Hematopoietic multipotent progenitor cell treated with erythropoietin and hydrocortisone succinate and interleukin-3 and kit ligand, for 15 days (in vitro differentiated cells): ENCODE measurements at places on chromosomes 2 and 18.

DNA sequence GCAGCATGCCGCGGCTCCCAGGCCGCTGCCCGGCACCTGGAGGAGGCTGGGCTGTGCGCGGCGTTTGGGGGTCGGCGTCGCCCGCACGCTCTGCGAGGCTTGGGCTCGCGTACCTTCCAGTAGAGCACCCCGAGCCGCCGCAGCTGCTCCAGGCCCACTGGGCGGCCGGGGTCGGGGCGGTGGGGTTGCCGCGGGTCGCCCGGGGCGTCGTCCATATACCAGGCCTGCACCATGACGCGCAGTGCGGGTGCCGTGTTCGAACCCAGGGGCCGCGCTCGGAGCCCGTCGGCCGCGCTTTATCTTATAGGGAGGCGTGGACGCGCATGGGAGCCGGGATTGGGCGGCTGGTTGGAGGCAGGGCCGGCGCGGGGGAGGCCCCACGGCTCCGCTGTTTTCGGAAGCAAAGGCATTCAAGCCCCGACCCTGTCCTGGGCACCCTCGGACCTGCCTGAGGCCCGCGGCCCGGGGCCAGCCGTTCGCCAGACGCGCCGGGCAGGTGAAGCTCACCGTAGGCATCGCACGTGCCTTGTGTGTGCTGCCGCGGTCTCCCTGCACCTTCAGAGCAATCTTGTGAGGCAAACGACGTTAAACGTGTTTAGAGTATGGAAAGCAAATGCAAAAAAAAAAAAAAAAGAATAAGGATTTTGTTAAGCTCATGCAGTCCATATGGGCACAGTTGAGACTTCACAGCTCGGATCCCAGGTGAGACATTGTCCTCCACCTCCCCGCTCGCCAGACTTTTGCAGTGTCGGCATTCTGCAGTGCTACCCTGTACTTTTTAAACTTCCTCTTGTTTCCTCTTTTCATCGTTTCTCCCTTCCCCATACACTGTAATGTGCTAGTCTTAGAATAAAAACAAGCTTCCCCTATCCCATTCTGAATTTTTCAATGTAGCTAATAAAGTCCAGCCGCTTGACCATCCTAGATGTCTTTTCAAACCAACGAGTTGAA, at the start of gene ADI1:
ADI1 (minus strand) TSS at position 277 of the 951 bp plus-strand sequence; CDS start at position 233, 44 bp downstream.
- DNase-seq, result peak; percentile 46

DNA sequence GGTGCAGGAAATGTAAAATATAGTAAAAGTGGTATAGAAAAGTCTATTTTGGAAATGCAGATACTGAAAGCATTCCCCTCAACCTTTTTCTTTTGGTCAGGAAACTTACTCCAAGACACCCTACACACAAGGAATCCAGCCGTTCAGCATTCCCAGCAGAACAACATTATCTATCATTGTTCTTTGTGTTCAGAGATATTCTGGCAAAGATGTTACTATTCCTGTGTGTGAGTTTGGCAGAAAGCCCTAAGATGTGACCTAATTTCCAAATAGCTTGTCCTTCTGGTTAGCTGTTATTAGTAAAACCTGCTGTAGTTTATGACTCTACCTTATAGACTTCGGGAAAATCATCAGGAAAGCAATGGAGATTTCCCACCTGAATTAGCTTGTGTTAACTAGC, 78.1 kb upstream of the PELI1 start:
- DNase-seq, result no peak

GRCh38 chr2:45962177-45962921, 310.9 kb downstream of the PRKCE start:
- DNase-seq, result no peak

- DNase-seq, result no peak
Measured at GRCh38 chr2:77579076-77579769, 57.0 kb upstream of the LRRTM4 start.

- DNase-seq, result no peak
Measured at GRCh38 chr2:190589008-190589407, 54.5 kb upstream of the NEMP2 start.

- DNase-seq, result no peak
Measured at GRCh38 chr2:224046752-224047151, 7.7 kb upstream of the SERPINE2 start.

DNA sequence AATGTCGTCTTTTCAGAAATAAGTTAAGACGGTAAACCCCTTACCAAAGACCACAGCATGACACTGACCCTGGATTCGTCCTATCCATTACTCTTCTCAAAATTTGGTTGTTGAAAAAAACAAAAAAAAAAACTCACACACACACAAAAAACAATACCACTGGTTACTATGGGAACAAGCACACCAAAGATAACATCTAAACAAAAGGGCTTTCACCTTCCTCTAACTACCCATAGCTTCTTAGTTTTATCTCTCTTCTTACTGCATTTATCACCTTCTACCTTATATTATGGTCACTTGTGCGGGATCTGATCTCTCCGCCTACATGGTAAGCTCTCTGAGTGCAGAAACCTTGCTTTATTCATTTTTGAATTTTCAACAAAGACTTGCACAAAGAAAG, 192.7 kb downstream of the STK39 start:
- DNase-seq, result no peak

DNA sequence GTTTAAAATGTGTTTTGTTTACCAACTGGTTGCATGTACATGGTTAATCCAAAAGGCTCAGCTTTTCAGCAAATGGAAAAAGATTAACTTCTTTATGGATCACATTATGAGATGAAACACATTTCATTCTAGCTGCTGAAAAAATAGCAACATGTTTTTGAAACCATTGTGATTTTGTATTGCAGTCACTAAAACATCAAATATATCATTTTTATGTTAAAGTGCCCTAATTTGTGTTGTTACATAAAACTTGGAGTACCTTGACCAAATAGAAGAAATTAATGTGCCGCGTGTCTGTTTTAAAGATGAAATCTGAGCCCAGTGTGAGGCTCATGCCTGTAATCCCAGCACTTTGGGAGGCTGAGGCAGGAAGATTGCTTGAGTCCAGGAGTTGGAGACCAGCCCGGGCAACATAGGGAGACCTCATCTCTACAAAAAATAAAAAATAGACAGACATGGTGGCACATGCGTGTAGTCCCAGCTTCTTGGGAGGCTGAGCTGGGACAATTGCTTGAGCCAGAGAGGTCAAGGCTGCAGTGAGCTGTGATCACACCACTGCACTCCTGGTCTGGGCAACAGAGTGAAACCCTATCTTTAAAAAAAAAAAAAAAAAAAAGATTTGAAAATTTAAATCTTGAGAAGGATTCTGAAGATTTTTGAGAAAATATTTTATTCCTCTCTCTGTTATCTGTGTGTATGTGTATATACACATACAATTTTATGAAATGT, 96.6 kb downstream of the FMNL2 start:
- DNase-seq, result no peak

DNA sequence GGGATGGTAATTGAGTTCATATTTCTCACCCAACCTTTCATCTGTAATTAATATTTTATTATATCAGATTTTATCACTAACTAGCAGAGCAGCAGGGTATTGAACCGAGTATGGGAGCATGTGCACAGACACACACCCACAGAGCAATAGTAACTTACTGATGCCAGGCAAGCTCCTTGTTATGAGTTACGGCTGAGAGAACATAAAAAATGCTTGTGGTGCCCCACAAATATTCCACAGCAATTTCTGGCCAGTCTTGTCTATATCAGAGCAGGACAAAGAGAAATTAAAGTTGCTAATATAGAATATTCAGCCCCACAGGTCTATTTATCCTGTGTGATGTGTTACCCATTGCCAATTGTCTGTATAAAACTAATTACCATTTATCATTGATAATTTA, 501.8 kb upstream of the RAB12 start:
- DNase-seq, result no peak

DNA sequence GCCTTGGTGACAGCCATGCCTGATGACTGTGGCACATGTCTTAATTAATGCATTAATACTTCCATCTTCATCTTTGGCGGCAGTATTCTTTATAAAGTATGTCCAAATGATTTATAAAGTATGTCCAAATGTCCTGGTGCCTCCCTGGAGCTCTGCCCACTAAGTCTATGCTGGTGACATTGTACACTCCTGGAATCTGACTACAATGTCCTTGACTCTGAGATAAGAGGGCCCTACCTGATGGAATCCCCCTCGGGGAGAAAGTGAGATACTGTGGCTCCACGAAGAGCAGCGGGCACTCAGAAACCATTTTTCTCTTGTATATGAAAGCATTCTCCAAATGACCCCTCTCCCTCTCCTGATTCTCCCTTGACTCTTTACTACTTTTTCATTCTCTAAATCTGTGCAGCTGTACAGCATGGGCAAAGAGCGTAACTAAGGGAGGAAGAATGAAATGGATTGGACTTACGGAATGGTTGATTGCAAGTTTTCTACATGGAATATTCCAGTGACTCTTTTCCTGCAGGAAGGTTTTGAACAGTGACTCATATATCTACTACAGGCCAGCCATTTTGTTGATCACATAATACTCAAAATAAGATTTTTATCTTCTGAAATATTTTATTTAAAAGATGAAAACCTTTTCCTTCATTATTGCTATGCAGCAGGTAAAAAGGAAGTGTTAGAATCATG, 17.3 kb downstream of the RAB12 start:
- no peak for DNase-seq

- no peak for DNase-seq
Measured at GRCh38 chr2:226080334-226080733, 680.8 kb downstream of the NYAP2 start.

GRCh38 chr18:31102941-31103340, 720 bp upstream of the DSC2 start:
- DNase-seq, result no peak

GRCh38 chr2:174330945-174331594, 3.7 kb upstream of the SP9 start:
- no peak for DNase-seq

GRCh38 chr2:95034221-95034620, 8.7 kb downstream of the MAL start:
- no peak for DNase-seq

DNA sequence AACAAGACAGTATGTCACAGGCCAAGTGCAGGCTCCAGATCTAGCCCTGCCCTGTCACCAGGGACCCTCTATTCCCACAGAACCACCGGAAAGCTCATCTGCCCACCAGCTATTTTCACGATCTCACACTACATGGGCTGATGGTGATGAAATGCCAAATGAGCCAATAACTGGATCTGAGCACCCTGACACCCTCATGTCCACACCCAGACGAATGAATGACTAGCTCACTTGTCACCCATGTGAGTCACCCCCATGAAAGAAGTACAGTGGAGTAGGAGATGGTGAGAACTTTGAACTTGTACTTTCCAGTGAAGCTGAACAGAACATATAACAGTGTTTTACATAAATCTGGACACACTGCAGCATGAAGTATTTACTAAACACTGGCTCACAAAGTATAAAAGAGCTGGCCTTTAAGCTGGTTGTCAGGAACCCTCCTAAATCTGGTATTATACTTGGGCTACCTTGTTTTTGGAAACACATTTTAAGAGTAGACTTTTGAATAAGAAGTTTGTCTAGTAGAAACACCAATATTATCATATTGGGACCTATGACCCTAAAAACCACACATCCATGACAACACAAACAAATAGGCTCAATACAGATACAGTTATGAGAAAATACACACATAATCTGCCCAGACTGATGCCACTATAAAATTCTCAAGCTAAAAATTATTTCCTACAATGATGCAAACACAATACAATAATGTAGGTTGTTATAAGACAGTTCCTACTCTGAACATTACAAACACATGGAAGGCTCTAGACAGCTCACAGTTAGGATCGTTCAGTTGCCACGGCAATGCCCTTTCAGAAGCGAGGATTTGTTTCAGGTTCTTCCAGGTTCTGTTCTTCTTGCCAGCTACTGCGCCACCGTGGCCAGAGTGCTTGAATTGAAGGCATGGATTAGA, 19.0 kb downstream of the INO80C start:
- peak; percentile 47 for DNase-seq

GRCh38 chr2:173254659-173255058, 100.0 kb upstream of the CDCA7 start:
- no peak for DNase-seq

DNA sequence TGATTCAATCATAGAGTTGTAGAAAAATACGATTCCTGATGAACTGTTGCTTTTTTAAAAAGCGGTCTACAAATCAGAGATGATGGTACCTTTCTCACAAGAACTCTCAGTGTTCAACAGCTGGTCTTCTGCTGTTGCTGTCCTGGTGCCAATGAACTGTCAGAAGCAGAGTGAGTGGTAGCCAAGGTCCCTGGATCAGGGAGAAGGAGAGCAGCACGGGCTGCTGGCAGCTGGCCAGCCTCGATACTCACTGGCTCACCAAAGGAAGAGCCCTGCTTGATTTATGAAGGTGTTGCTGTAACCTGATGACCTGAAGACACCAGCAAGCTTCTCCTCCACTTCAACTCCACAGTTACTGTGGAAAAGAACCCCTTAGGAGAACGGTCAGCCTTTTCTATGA, 300.8 kb upstream of the SOX11 start:
- no peak for DNase-seq

GRCh38 chr2:76512201-76512820, 801.6 kb upstream of the GCFC2 start:
- no peak for DNase-seq

DNA sequence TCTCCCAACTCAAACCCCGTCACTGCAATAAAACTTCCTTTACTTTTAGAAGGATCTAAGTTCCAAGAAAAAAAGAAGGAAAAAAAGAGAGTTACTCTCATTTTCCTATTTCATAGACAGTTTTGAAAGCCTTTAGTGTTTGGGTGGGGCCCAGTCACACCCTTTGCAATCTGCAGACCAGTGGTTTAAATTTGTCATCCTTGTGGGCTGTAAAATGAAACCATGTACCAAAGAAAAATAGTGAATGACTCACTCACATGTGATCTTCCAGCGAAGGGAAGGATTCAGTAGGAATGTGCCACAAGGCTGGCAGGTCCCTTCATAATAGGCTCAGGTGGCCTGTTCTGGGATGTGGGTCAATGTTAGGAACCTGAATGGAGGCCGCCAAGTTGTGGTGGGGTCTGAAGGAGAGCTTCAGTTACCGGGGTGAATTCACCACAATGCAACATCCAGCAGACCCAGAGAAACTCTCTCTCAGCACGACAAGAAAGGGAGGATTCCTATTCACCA, 28.3 kb downstream of the ANXA4 start:
- DNase-seq, result peak; percentile 50

DNA sequence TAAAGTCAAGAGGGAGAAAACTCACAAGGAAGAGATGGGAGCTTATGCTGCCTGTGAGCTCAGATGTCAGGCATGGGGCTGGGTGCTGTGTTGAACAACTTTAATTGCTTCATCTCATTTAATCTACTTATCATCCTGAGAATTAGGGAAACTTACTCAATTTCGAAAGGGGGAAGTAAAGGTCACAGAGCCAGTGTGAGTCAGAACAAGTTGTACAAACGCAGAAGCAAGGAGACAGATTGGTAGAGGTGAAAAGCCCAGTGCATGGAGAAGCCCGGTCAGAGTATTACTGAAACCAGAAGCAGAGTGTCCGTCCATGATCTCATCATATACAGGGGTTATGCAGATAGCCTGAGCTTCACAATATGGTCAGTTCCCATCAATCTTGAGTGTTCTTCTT, 281.1 kb upstream of the POU3F3 start:
- no peak for DNase-seq

- DNase-seq, result no peak
Measured at GRCh38 chr2:152584301-152584700, 133.0 kb downstream of the PRPF40A start.

GRCh38 chr2:240238201-240238600, 97.7 kb upstream of the OTOS start:
- no peak for DNase-seq

- no peak for DNase-seq
Measured at GRCh38 chr18:63207835-63208234, 111.7 kb downstream of the BCL2 start.

GRCh38 chr2:74658516-74658915, 4.5 kb downstream of the SEMA4F start:
- DNase-seq, result no peak
